Smooth muscle cell of trachea (primary cell): ENCODE measurements at places on chromosomes 4 and X. TPM values are rescaled to one million over a fixed set of nuclear protein-coding genes. Genes with fewer than 3 reads are reported as not detected.

Gene CDX4
- not detected in 2 replicates for total RNA-seq

Gene PTCHD1
- under 0.01 TPM in 1 of 2 replicates, not detected in the other for total RNA-seq

Gene TBC1D9
- total RNA-seq = 31.9 and 33.4 TPM in 2 replicates

Gene HSFX1
- 0.87 and 2.0 TPM in 2 replicates for total RNA-seq

Gene RXFP1
- total RNA-seq = 0.73 and 0.83 TPM in 2 replicates

Gene BTK
- total RNA-seq = 0.15 TPM in 1 of 2 replicates, not detected in the other

Gene KLKB1
- 0.17 TPM in 1 of 2 replicates, not detected in the other for total RNA-seq

Gene DIAPH2
- total RNA-seq = 20.3 and 25.6 TPM in 2 replicates

Gene NXF2
- not detected in 2 replicates for total RNA-seq

Gene NRK
- total RNA-seq = 0.17 and 0.87 TPM in 2 replicates

Gene TKTL1
- not detected in 2 replicates for total RNA-seq

Gene SLC2A9
- 0.73 and 2.8 TPM in 2 replicates for total RNA-seq

Gene GPRASP1
- total RNA-seq = 4.2 and 5.6 TPM in 2 replicates

Gene USP26
- not detected in 2 replicates for total RNA-seq
